ENCODE measurements at places on chromosomes 16 and 17. TPM values are rescaled to one million over a fixed set of nuclear protein-coding genes. Genes with fewer than 3 reads are reported as not detected.

SLC16A11 gene
- total RNA-seq = 0.20 TPM

AOC2 gene
- 1.2 TPM for total RNA-seq

DNA sequence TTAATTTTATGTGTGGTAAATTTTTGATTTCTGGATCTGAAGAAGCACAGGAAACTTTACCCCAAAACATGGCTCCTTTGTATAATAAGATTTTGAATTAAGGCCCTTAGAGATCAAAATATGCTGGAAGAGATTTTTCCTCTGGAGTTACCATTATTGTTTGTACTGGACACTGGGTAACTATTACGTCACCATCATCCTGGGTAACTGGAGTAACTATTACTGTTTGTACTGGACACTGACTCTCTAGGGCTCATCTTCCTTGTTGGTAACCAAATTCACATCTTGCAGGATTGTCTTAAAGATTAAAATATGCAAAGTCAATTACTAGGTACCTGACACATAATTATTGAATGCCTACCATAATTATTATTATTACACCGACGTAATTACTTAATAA is 593.8 kb upstream of the GOT2 start:
- DNase-seq = no peak

DNA sequence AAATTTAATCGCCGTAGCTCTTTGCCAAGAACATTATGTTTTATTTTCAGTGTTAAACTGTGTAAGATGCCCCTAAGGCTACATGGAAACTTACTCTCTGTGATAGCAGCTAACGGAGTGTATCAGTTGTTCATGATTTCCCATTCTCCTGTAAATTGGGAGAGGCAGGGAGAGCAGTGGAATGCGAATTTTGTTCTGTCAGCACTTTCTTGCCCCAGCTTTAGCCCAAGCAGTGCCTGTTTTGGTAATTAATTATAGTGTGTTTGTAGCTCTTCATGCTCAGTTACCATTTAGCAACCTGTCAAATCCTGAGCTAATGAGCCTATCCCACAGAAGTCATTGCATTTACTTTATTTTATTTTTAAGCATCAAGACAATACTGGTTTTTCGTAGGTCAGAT is 475.1 kb upstream of the RBFOX1 start:
- no peak for DNase-seq

DNA sequence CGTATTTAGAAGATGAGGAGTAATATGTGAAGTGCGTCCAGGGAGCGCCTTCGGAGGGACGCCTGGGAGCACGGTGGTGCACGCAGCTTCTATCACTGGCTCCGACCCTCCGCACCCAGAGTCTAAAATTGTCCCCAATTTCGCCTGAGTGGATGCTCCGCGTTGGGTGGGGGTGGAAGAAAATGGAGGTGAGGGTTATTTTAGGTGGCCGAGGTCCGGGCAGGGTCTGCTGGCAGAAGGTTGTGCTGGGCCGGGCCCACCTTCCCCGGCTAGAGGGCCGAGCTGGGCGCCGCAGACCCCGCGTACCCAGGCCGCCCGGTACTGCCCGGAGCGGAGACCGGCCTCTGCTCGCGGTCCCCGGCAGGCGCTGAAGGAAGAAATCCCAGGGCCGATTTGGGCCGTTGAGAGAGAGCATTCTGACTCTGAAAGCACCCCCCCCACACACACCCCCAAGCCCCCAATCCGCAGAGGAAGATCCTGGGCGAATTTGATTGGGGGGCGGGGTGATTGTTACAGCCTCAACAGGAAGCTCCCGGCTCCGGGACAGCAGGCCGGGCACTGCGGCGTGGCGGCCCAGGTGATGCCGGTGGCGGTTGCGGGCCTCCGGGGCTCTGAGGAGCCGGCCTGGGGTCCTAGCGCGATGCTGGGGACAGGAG is 3.0 kb downstream of the BAHCC1 start:
- no peak for DNase-seq
